ENCODE measurements at places on chromosomes 2 and 18.
A peak's percentile ranks its signal among the peaks of the same experiment; 100 is the strongest.

DNA sequence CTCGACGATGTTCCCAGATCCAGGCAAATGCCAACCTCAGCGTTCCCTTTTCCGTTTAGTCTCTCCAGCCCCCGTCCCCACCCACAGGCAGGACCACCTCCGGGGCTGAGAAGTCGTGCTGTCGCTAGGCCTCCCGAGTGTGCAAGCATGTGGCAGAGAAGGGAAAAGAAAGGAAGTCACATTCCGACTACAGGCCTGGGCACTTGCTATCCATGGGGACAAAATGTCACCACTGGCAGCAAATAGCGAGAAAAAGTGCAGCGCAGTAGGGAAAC is 420 bp downstream of the PIGN start:
- no peak for DNase-seq

GRCh38 chr18:76866666-76867065 is 44.3 kb downstream of the ZNF236 start:
- no peak for DNase-seq

- DNase-seq = peak; percentile 76
Observed at GRCh38 chr2:15808204-15808910, 132.0 kb upstream of the MYCN start.

- DNase-seq = no peak
Observed at GRCh38 chr2:143708682-143709081, 579.5 kb downstream of the ARHGAP15 start.

- no peak for DNase-seq
Observed at GRCh38 chr18:31659576-31660177, 24.7 kb downstream of the B4GALT6 start.

- no peak for DNase-seq
Observed at GRCh38 chr18:73696698-73697097, 450.9 kb downstream of the FBXO15 start.

- DNase-seq = no peak
Observed at GRCh38 chr2:43685357-43685756, 9.1 kb upstream of the C1GALT1C1L start.

- DNase-seq = no peak
Observed at GRCh38 chr2:240128608-240129145, 7.4 kb downstream of the COPS9 start.

GRCh38 chr18:69817335-69817940 is 130.2 kb downstream of the CD226 start:
- no peak for DNase-seq

GRCh38 chr2:17821080-17821479 is 4.8 kb downstream of the MSGN1 start:
- DNase-seq = no peak

- DNase-seq = no peak
Observed at GRCh38 chr2:57182916-57183315, 863.7 kb upstream of the VRK2 start.

DNA sequence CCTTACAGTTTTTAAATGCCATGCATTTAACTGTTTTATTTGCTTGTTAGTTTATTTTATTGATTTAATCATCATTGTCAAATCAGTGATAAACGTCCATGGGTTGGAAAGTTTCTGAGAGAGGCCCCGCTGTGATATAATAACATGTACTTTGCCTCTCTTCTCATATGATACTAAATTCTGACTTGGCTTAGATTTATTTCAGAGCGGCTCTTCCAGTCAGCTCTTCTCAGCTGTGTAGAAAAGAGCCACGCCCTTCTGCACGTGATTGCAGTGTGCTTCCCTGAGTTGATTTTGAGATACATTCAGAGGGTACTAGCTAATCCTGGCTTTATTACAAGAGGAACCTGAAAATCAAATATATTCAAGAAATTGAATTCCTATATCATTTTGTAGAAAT is 218.6 kb downstream of the KCNE4 start:
- no peak for DNase-seq

DNA sequence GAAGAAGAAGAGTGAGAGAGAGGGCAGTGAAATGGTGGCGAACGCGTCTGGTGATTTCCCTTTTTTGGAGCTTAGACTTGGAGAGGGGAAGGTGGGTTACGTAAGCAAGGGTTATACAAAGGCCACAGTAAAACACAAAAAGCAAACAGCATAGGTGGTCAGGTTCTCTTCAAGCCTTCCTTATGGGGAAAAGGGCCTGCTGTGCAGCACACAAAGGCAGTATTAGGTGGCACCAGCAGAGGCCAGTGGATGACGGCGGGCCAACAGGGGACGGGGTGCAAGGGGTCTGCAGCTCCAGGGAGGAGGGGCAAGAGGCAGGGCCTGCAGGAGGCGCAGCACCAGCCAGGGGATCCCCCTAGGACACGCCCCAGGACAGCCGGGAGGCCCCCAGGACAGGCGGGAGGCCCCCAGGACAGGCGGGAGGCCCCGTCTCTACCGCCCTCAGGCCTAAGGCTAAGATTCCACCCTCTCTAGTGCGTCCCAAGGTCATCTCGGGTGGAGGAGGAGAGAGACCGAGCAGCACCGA is 32.6 kb upstream of the NPC1 start:
- DNase-seq = peak; percentile 60

GRCh38 chr2:96525211-96525507 is 11.4 kb upstream of the ARID5A start:
- no peak for DNase-seq

DNA sequence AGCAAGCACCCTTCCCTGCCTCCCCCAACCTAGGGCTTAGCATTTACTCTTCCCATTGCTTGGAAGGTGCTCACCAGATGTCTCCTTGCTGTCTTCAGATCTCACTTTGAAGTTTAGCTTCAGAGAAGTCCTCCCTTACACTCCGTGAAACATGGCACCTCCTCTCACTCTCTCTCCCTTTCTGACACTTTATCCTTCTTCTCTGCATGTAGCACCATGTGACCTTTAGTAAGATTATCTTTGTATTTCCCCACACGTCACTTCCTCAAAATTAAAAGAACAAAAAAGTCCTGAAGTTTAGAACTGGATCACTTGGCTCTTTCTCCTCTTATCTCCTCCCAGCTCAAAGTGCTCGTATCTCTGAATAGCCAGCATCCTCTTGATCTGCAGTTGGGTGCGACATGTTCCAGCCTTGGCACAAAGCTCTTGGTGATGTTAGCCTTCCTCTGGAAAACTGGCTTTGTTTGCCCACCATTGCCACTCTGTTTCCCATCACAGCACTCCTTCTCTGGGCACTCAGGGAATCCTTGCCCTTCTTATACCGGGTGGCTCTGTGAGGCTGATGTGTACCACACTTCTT is 40.6 kb upstream of the EPAS1 start:
- no peak for DNase-seq

DNA sequence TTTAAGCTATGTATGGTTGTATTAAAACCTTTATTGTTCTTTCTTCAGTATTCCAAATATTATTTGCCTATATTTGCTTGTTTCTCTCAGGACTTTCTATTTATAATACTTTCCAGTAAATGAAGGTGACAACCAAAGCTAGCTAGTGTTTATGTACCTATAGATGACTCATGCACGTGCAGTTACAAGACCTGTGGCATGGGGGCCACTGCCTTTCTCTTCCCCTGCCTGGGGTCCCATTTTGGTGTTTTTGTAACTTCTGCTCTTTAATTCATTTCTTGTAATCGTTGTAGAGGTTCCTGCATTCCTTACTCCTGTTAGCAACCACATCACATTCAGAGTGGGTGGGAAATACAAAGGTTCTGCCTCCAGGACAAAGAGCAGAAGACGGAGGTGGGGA is 364.6 kb downstream of the PTPRM start:
- no peak for DNase-seq

GRCh38 chr2:177778472-177778871 is 294.1 kb downstream of the PDE11A start:
- DNase-seq = no peak

GRCh38 chr18:51163543-51163942 is 33.9 kb downstream of the MEX3C start:
- DNase-seq = no peak

DNA sequence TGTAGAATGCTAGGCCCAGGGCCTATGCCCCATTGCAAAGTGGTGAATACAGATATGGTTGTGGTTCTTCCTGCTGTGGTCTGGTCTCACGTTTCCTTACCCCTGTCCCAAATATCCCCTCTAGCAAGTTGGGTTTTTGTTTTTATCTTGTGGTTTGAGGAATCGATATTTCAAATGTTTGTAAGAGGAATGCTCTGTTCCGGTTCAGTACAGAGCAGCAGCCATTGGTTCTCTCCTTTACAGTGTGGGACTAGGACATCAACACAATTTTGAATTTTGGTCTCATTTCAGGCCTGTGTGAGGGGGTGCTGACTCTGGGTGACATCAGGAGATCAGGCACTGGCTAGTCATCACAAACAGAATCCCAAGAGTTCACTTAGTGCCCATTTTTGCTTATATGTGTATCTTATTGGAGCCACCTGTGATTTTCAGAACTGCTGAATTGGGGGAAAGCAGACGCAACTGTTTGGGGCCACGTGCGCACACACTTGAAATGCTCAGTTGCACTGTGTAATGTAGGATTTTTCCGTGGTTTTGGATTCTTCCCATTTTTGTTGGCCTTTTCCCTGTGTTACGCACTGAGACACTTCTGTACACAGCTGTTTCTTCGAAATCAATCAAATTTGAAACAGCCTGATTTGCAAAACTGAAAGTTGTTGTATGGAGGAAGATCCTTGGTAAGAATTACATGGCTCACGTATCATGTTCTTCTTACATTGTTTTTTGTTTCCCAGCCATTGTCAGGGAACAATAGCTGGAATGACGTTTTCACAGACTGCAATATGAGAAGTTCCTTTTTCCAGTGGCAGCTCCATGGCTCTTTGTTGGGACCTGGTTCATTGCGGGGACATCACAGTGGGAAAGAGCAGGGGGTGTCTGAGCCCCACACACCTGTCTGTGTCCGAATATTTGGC is 8.6 kb downstream of the SH3BP4 start:
- no peak for DNase-seq

GRCh38 chr18:68428661-68429060 is 286.2 kb downstream of the TMX3 start:
- DNase-seq = no peak

- DNase-seq = no peak
Observed at GRCh38 chr2:174680221-174680620, 82.6 kb upstream of the WIPF1 start.

GRCh38 chr2:86368161-86368824 is 30.9 kb upstream of the REEP1 start:
- no peak for DNase-seq

- DNase-seq = no peak
Observed at GRCh38 chr2:60926741-60927552, 45.6 kb downstream of the REL start.

DNA sequence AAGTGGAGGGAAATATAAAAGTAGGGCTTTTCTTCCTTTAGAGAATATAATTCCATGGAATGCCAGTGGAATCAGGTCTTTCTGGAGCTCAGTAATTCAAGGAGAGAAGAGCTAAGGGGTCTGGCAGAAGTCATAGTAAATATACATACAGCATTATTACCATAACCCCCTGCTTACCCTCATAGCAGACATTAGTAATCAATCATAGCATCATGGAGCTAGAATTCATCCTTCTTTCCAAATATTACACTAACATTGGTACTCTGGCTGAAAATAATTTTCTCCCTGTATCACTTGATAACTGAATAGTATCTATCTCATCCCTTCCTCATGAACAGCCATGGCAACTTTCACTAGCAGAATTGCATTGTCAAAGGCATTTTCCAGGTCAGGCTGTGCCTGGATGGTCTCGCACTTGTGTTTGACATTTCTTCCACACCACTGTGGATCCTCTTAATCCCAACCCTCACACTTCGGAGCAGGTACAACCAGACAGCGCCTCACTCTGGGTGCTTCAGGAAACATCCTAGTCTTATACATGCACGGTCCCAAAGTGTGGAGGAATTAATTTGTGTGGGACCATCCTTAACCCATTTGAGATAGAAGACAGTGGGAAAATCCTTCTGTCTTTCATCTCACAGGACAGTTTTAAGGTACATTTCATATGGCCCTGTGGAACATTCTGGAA is 84.2 kb upstream of the SEC11C start:
- no peak for DNase-seq

DNA sequence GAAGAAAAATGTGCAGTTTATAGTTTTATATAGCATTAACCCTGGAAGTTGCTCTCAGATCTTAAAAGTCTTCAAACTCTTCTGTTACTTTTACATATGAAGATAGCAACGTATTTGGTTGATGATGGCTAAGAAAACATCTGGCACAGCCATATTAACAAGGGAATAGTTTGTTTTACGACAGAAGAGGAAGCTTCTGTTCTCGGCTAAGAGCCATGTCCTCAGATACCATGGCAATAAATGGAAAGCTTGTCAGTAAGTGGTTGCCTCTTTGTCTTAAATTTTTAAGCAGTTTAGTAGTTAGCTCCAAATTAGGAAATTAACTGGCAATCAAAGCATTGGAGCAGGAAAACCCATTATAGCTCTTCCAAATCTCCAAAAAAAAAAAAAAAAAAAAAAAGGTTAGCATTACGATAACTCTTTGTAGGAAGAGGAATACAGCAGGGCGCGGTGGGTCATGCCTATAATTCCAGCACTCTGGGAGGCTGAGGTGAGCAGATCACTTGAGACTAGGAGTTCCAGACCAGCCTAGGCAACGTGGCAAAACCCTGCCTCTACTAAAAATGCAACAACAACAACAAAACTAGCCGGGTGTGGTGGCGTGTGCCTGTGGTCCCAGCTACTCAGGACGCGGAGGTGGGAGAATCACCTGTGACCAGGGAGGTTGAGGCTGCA is 4.5 kb upstream of the STON1 start:
- DNase-seq = no peak

GRCh38 chr18:54215069-54215468 is 9.4 kb downstream of the MBD2 start:
- DNase-seq = no peak

DNA sequence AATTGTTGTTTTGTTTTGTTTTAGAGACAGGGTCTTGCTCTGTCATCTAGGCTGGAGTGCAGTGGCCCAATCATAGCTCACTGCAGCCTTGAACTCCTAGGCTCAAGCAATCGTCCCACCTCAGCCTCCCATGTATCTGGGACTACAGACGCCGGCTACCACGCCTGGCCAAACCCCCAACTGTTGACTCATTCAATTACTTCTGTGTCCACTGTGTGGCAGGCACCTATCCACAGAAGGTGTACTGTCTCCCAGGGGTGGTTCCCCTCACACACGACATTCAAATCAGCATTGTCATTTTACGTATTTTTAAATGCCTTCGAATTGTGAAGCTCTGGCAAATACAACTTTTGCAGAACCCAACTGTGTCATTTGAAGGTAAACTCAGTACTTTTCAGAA is 188.0 kb upstream of the REV1 start:
- DNase-seq = no peak

GRCh38 chr2:119421741-119422140 is 9.9 kb upstream of the TMEM37 start:
- no peak for DNase-seq

DNA sequence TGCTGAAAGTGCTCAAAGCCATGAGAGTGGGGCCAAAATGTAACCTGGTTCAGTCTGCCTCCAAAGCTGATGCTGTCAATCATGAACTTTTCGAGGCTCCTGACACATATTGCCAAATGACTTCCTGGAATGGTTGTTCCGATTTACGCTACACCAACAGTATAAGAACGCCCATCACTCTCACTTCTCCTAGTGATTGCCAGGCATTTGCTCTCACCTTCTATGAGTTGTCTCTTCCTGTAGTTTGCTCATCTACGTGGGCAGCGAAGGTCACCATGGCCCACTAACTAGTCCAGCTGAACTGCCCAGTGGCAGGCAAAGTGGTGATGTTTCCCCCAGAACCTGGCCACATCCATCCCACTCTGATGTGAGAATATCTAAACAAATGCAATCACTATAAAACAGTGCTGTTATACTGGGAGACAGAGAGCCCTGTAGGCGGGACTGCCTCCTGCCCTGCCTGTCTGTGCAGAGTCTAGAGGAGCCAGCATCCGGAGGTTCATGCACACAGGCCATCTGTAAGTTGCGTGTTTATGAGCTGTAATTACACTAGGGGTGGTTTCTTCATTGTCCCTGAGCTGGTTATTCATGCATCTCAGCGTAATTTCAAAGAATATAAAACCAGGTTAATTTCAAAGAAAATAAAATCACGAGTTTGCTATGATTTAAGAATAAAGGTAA is 8.8 kb upstream of the CABLES1 start:
- no peak for DNase-seq
